ENCODE measurements at places on chromosomes 7 and 10.

GRCh38 chr7:8189625-8190024 is 72.3 kb downstream of the ICA1 start:
- DNase-seq: no peak

GRCh38 chr10:132163826-132164515 is 22.8 kb upstream of the DPYSL4 start:
- DNase-seq: no peak

DNA sequence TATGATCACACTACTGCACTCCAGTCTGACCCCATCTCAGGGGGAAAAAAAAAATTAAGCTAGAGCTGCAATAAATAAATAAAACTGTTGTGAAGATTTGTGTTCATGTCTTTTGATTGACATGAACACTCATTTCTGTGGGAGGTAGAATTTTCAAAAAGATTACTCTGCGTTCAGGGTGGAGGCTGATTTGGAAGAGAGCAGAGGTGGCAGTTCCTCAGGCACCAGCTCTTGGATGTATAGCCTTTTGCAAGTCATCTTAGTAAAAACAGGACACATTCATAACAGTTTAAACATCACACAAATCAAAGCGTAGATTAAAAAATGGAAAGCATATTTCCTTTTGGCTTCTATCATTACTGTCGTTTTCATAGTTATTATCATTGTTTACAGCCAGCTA is 243.5 kb upstream of the LRGUK start:
- DNase-seq: no peak

DNA sequence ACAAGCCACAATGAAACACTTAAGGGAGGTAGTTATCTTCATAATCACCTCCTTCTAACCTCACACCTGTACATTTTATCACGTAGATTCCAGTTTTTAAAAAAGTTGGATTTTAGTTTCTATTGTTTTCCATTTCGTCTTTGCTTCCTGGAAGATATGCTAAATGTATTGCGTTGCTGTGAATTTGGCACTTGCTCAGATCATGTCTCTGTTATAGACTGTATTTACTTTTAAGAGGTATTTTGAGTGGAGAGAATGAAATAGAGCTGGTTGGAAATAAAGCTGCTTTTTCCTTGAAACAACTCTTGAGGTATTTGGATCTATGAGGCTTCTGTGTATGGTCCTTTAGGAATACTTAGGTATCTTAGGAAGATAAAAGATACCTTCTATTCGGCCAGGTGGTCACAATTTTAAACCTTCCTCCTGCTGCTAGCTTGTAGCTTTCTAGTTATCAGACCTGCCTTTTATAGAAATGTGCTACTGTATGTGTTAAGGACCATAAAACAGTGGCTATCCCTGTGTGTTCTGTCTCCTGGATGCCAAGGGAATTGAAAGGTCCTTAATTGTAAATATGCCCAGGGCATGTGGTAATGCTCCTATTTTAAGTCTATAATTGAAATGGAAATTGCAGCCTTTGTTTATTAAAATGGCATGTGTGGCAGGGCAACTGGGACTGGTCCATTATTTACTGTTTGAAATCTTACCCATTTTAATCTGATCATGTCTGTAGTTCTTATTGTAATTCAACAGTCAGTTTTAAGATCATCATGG is 147.7 kb downstream of the SND1 start:
- DNase-seq: no peak

GRCh38 chr10:97684866-97685394 is 2.1 kb downstream of the AVPI1 start:
- no peak for DNase-seq

- peak; percentile 93 for DNase-seq
Measured at GRCh38 chr7:129501760-129502707, at the start of gene SMKR1. Gene SMKR1, plus strand, starts transcription at chr7:129502531. Its CDS starts 294 bp downstream, at chr7:129502825.

- DNase-seq: no peak
Measured at GRCh38 chr7:103325744-103326143, 18.8 kb downstream of the DNAJC2 start.

DNA sequence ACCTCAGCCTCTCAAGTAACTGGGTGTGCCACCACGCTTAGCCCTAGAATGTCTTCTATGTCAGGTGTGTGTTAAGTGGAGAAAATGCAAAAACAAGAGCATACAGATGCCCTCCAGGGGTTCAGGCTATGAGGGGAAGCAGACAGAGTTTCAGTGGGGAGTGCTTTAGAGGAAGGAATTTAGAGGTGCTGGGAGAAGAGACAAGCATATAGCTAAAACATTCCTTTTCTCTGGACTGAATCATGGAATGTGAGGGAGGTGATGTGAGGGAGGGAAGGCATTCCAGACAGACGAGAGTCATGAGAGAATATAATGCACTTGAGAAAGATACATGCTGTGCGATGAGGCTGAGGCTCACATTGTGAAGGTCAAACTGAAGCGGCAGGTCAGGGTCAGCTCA is 6.6 kb upstream of the ZNF786 start:
- no peak for DNase-seq

DNA sequence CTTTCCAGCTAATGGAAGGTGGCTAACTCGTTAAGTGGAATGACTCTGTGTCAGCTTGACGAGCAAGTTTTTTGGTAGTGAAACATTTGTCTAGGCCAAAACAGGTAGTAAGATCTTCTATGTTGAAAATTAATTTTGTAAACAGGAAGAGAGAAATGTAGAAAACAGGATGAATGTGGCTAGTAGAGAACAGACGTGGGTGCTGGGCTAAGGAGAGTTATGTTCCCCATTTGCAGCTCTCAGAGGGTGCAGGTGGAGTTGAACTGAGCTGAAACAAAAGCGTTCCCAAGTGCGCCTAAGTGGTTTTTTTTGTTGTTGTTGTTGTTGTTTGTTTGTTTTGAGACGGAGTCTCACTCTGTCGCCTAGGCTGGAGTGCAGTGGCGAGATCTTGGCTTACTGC is 59.5 kb upstream of the SRPK2 start:
- no peak for DNase-seq

- DNase-seq: no peak
Measured at GRCh38 chr10:93818086-93818485, 60.4 kb downstream of the LGI1 start.

DNA sequence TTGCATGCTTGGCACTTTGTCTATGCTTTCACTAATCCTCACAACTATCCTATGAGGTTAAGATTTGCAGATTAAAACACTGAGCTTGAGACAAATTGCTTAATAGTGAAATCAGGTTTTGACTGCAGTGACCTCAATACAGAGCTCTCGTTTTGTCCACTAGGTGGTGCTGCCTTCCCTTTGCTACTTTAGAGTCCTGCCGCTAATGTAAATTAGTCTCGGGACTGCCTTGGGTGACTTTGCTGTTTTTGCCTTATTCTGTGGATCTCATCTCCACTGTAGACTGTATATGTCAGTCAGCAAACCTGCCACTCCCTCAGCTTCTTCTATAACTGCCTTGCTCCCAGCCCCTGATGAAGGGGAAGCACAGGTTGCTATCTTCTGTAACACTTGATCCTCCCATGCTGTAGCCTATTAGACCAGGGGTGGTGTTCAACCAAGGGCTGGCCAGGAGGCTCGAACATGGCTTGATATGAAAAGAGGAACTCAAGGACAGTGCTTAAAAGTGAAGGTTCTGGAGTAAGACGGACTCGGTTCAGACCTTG is 26.0 kb downstream of the ASB4 start:
- DNase-seq: peak; percentile 14

Data from stimulated activated CD4-positive, alpha-beta T cell treated with anti-CD3 and anti-CD28 coated beads, Interleukin-4, amount 100 ng/mL, for 4 hours (primary cell).